Activated CD4-positive, alpha-beta T cell treated with anti-CD3 and anti-CD28 coated beads, Interleukin-10, Interleukin-2, amounts not matched to agents 100 ng/mL and 50 ng/mL, durations not matched to agents 16 hours and 8 hours (primary cell): ENCODE measurements at places on chromosomes 7 and 10.

DNA sequence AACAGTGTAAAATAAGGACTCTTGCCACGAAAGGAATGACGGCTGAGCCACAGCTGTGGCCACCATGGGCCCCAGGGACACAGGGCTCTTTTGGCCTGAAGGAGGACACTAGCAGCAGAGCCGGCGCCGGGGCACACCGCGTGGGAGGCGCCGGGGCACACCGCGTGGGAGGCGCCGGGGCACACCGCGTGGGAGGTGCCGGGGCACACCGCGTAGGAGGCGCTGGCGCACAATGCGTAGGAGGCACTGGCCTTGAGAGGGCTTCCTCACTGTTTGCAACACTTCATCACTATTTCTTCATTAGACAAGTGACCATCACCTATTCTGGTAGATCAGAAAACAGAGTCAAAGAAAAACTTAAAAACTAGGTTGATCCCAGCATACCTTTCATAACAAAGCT, 23.4 kb downstream of the ESYT2 start:
- no peak for DNase-seq

DNA sequence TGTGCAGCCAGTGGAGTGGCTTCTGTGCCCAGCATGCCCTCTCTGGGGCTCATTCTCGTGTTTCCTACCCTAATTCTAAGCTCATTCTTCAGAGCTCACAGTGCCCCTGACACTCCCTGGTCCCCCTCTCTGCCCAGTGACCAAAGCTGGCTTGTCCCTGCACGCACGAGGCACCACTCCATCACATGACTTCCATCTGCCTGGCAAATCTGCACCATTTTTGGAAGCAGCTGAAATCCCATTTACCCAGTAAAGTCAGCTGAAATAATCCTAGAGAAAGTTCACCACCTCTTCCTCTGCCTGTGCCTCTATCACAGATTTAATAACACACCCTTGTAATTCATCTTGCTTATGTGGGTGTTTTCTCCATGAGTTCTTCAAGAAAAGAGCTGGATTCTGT, 616.9 kb downstream of the PTPRN2 start:
- DNase-seq: no peak

DNA sequence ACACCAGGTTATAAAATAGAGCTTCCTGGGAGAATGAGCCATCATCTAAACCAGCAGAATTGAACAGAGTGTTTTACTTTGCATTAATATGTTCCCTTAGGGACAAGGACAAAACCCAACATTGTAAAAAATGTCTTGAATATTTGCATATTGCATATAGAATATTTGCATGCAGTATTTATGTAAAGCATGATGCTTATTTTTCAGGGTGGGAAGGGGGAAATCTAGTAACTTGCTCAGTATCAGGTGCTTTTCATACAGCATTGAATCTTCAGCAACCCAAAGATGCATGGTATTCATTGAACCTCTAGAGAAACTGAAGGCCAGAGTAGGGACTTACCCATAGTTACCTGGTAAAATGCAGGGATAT, 409.2 kb upstream of the ZMIZ1 start:
- no peak for DNase-seq

- no peak for DNase-seq
Observed at GRCh38 chr10:84140036-84140379, 699 bp downstream of the GHITM start.

DNA sequence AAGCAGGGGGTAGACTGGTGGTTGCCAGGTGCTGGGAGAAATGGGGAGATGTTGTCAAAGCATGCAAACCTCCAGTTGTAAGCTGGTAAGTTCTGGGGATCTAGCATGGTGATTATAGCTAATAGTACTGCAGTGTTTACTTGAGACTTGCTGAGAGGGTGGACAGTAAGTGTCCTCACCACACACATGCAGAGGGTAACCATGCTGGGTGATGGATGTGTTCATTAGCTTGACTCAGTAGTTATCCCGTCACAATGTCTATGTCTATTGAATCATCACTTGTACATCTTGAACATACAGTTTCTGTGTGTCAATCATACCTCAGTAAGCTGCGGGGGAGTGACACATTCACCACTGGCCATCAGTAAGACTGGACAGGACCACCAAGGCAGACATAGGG, 42.1 kb downstream of the GSDME start:
- DNase-seq: no peak
